ENCODE measurements at places on chromosomes 6 and 20.

- no peak for DNase-seq
Measured at GRCh38 chr6:56699066-56699654, 56.5 kb upstream of the DST start.

DNA sequence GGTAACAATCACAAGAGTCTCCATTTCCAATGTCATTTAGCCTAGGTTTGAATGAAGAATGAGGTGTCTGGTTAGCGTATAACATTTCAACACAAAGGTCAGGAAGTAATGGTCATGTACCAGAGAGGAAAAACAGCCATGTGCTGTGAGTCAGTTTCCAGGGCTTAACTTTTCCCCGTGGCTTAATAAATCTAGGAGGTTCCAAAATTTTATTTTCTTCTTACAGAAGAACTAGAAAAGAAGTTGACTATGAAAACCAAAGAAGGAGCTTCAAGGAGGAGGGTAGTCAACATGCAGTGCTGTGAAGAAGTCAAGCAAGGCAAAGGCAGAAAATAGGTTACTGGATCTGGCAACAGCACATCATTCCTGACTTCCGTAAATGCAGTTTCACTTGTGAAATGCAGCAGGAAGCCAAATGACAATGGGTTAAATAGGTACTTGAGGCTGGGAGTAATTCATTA is 8.4 kb upstream of the GABRR2 start:
- DNase-seq, result no peak

GRCh38 chr6:33676416-33677142 is 34.9 kb downstream of the UQCC2 start:
- no peak for DNase-seq

GRCh38 chr6:155738602-155739105 is 283.0 kb upstream of the NOX3 start:
- DNase-seq, result no peak

GRCh38 chr6:7541175-7542064 is at the start of gene DSP:
Gene DSP, plus strand, starts transcription at chr6:7541671. Its CDS starts 245 bp downstream, at chr6:7541916.
- no peak for DNase-seq

DNA sequence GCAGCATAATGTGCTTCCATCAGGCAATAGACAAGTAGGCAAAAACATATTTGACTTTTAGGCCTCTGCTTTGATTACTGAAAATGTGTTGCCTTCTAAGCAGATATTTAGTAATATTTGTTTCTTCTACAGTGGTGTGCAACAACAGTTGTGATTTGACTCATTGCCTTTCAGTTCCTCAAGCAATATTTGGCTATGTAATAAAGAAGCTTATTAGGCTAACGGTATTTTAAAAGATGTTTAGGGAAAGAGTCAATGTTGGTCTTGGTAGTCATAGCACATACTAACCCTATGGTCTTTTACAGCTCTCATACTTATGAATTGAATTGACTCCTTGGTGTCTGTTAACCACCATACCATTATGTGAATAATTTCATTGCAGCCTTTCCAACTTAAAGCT is 124.1 kb downstream of the GRIK2 start:
- no peak for DNase-seq

All from T-helper 1 cell (primary cell).